ENCODE measurements at places on chromosomes 11 and 22.

- DNase-seq, result peak; percentile 86
These were observed at the start of gene NRXN2 for GRCh38 chr11:64723117-64723906. Gene NRXN2 (minus strand): TSS chr11:64723197. CDS start chr11:64713699, 9,498 bp downstream.

- DNase-seq, result no peak
These were observed 107.2 kb downstream of the MAML2 start for GRCh38 chr11:96235751-96236150.

GRCh38 chr11:40188848-40189247, 1270.6 kb downstream of the LRRC4C start:
- DNase-seq, result no peak

GRCh38 chr11:9516113-9516512, 55.3 kb downstream of the ZNF143 start:
- DNase-seq, result no peak

- DNase-seq, result no peak
These were observed 31.6 kb upstream of the CBX7 start for GRCh38 chr22:39183991-39184585.

DNA sequence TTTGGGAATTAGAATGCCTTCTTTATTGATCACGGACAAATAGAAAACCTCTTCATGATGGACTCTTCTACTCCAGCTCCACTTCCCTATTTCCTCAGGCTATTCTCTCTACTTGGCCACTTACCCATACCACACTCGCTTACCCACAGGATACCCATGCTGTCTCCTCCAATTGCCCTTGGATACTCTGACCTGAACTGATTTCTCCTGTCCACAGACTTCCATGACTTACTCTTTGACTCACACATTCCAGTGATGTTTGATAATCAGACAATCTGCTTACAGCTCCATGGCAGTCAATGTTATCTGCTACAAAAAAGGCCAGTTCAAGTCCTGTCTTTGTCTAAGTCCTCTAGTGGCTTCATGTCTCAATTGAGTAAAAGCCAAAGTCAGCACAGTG, 292.0 kb upstream of the CTSC start:
- no peak for DNase-seq

DNA sequence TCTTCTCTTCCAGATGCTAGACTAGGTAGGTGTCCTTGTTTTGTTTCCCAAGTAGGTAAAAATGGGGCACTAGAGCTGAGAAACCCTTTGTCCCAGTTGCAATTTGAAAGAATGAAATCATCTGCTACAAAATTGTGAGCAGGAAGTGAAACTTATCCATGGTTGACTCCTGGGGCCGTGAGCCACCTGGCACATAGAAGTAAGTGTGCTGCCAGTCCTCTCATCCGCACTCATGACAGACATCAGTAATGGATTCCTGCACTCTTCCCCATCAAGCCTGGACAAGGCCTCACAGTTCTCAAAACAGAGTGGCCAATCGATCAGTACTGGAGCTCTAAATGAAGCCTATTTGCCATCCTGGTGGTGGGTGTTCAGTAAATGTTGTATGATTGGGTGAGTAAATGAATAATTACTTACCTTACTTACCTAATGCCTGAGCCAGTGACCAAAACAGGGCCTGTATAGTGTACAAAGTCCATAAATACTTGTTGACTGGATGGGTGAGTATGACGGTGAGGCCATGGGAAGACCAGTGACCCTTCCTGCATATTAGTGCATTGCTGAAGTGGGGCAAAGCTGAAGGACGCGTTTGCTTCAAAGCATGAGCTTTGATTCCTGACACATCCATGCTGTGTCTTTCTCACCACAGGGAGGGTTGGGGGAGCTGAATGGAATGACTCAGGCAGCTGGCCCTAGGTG, 68.9 kb upstream of the HEPHL1 start:
- DNase-seq, result no peak

DNA sequence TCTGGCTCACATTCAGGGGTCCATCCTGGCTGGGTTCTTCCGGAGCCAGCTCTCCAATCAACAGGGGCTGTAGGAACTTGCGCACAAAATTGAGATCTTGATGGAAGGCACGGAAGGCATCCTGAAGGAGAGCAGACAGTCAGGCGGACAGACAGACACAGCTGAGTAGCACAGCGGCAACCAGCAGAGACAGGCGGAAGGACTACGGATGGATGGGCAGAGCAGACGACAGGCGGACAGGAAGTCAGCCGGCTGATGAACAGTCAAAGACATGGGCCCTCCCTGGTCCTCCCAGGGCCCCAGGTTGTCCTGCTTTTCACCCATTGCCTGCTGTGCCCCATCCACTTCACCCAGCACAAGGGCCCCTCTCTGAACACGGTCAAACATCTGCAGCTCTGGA, 11.3 kb downstream of the FADS3 start:
- no peak for DNase-seq

- no peak for DNase-seq
These were observed 103.5 kb downstream of the BCR start for GRCh38 chr22:23283591-23284503.

- DNase-seq, result peak; percentile 2
These were observed 421.6 kb downstream of the METTL15 start for GRCh38 chr11:28529540-28530410.

GRCh38 chr11:38756537-38756936, 2158.5 kb upstream of the RAG2 start:
- DNase-seq, result no peak

- no peak for DNase-seq
These were observed 114.4 kb upstream of the API5 start for GRCh38 chr11:43197379-43197778.

DNA sequence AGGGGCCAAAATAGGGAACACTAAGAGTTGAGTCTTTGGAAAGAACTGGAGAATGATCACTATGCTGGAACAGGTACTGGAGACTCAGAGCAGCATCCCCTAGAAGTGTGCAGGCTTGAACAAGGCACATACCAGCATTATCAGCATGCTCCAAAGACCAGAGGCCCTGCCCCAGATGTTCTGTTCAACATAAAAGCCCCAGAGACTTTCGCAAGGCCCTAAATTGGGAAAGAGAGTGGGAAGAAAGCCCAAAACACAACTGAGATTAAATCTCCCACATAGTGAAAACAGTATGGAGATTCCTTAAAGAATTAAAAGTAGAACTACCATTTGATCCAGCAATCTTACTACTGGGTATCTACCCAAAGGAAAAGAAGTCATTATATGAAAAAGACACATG, 9.4 kb downstream of the CNGA4 start:
- DNase-seq, result no peak

DNA sequence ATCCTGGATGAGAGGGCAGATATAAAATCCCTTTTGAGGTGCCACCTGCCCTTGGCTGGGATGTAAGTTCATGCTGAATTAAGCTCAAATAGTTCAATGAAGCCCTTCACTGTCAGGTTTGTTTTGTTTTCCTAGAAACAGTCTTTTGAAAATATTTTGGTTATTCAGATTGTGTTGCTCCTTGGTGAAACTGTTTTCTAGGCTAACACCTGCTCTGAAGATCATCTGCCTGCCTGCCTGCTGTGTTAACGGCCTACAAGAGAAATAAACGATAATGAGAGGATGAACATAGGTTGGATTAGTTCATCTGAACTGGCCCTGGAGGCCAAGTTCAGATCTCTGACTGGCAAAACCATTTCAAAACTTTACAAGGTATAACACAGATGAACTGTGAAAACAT, 67.4 kb downstream of the ZBTB44 start:
- DNase-seq, result no peak

- DNase-seq, result no peak
These were observed 1074.4 kb downstream of the DLG2 start for GRCh38 chr11:84552791-84553190.

DNA sequence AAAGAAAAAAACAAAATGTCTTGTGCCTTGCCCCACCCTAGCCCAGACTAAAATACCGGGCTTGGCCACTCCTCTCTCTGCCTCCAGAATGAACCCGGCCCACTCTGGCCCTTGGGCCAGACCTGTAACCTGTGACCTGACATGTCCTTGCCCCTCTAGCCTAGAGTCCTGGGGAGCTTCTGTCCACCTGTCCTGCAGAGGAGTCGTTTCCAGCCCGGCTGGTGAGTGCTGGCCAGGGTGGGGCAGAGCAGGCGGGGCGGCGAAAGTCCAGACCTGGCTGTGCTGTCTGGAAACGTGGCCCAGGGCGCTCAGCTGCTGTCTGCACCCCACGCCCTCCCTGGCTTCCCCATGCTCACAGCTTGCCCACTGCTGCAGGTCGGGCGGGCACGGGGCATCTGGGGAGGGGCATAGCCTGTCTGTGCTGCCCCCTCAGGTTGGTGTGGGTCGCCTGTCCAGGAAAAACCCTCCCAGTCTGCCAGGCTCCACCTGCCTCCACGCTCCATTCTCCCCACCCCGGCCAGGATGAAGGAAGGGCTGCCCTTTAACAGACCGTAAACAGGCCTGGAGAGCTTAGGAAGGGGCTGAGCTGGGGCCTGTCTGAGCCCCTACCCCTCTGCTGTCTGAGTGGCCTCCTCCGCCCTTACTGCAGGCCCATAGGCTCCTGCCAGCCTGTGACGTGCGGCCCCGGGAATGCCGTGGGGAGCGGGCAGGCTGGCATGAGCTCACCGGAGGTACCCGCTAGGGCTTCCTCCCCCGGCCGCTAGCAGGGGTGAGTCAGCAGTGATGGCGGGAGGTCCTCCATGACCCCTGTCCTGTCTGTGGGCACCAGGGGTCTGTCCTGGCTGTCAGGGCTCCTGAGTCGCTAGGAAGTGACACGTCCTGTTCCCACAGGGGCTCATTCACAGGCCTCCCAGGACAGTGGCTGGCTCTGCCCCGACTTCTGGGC, 1.9 kb downstream of the CD151 start:
- DNase-seq, result no peak

GRCh38 chr11:47617417-47617809, 23.2 kb upstream of the C1QTNF4 start:
- no peak for DNase-seq

GRCh38 chr11:96393753-96394348, 4.0 kb downstream of the JRKL start:
- DNase-seq, result peak; percentile 11

DNA sequence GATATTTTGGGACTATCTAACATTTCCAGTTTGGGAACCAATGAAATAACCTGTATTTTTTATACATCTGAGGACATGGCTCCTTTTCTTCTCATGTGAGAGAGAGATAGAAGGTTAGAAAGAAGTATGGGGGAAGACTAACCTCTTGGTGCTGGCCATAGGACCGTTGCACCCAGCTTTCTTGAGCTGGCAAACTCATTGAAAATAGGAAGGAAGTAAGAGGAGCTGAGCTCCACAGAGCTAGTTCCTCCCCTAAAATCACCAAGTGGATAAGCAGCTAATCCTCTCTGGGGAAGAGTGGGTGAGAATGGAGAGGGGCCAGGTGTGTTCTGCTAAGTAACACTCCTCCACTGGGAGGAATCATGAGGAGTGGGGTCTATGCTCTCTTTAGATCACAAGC, 387.4 kb upstream of the CADM1 start:
- DNase-seq, result no peak

DNA sequence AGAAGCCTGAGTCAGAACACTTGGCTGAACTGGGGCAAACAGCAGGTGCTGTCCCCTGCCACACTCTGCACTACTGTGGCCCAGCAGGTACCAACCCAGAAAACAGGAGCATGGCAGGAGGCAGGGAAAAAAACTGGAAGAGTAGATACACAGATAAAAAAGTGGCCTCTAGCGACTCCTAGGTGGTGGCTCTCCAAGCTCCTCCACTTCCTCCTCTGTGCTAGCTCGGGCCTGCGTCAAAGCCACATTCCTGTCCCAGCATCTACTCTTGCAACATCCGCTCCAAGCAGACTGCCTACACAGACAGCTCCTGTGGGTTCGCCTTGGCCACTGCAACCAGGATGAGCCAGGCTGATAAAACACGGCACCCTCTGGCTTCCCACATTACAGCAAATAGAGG, 6.9 kb downstream of the OR8B12 start:
- no peak for DNase-seq

DNA sequence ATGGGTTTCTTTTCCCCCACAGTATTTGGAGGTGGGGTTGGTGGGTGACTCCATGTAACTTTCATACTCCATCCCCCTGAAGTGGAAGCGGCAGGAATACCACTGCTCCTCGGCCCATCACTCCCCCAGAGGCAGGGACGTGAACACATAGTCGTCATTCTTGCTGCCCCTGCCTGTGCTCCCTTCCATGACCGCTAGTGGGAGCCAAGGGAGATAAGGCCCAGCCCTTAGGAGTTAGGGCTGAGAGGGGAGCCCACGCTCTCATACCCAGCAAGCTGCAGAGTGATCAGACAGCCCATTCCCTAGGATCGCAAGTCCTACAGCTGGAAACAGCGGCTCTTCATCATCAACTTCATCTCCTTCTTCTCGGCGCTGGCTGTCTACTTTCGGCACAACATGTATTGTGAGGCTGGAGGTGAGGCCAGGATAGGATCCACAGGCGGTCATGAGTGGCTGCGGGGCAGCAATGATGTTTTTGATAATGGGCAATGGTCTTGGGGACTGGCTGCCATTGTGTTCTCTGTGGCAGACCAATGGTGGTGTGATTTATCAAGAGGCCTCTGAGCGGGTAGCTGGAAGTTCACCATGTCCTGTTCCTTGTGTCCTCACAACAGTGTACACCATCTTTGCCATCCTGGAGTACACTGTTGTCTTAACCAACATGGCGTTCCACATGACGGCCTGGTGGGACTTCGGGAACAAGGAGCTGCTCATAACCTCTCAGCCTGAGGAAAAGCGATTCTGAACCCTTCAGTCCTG, 15.9 kb downstream of the RHOG start:
- DNase-seq, result no peak

GRCh38 chr11:117833401-117833891, 8.9 kb upstream of the FXYD2 start:
- no peak for DNase-seq

GRCh38 chr11:17596711-17597110, 49.7 kb downstream of the OTOG start:
- no peak for DNase-seq

DNA sequence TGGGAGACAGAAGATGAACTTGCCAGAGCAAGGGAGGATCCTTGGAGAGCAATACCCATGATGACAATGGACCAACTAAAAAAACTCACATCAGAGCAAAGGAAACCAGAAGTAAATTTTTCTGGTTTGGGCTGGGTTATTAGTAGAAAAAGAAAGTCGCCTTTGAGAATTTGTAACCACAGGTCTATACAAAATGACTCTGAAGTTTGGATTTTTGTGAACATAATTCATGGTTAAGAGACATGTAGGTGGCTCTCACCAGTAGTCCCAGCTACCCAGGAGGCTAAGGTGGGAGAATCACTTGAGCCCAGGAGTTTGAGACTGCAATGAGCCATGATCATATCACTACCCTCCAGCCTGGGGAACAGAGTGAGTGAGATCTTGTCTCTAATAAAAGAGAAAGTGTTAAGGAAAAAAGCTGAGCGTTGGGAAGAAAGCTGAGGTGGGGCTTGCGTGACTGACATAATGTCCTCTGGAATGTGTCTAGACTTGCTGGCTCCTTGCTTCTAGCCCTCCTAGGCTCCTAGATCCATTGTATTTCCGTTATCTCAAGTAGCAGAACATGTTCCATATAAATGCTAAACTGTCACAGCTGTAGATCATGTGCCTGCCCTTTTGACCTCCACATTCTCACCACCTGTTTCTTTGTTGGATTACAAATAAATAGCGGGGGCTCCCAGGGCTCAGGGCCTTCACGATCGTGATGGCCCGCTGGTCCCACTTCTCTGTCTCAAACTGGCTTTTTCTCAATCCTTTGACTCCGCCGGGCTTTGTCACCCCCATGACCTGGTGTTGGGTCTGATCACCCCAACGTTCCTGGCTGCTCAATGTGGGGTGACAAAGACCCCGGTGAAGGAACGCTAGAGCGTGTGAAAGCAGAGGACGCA, 56.2 kb upstream of the SC5D start:
- DNase-seq, result no peak
